ENCODE measurements at places on chromosomes 12 and 14.
A peak's percentile ranks its signal among the peaks of the same experiment; 100 is the strongest.

DNA sequence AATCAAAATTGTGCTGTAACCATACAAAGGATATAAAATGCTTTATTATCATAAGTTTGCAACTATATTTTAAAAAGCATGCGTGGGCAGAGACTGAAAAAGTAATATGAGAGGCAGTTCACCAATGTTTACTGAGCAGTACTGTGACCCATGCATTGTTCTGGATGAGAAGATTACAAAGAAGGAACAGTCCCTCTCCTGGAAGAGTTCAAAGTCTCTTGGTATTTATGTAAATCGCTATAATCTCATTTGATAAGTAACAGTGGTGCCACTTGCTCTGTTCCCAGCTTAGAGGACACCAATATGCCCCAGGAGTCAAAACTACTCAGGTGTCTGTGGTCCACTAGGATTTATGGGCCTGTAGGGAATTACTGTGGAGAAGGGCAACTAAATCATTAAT, 2.1 kb upstream of the CMAS start:
- no peak for DNase-seq

- no peak for DNase-seq
Observed at GRCh38 chr14:61582815-61583214, 112.5 kb upstream of the HIF1A start.

- peak; percentile 74 for DNase-seq
Observed at GRCh38 chr14:105271224-105271890, 23.0 kb downstream of the BTBD6 start.

DNA sequence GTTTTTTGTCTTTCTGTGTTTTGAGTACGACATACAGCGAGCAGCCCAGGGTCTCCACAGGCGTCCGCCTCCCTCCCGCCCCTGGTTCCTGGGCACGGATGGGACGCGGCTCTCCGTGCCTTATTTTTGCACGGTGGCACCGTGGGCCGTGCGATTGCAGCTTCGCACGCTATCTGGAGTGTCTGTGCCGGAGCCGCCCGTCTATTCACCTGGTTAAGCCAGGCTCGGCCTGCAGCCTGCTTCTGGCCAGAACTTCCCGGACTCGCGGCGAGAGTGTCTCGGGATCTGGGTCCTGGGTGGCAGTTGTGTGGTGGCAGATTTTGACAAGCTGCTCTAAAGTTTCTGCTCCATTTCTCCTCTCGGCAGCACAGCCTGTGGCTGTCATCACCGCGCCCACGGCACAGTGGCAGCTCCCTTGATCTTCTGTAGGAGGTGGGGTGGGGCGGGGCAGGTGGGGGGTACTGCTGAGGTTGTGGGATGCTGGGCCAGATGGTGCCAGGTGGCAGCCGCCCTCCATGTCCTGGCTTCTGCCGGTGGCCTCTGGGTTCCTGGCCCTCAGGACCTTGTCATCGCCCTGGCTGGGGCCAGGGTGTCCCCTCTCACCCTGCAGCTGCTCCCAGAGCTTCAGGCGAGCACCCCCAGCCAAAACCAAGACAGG, 2.9 kb downstream of the MMP17 start:
- DNase-seq, result no peak

- DNase-seq, result peak; percentile 73
Observed at GRCh38 chr14:104600141-104600643, 4.4 kb downstream of the TMEM179 start.

DNA sequence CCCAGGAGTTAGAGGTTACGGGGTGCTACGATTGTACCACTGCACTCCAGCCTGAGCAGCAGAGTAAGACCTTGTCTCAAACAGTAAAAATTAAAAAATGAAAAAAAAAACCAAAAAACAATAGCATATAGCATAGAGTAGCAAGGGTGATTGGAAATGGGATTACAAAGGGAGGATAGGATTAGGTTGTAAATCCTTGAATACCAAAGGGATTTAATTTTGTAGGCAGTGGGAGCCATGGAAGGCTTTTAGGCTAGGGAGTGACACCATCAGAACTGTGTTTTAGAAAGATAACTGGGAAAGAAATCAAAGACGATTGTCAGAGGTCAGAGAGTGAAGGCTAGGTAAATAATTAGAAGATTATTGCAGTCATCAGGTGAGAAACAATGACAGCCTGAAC, 2.8 kb upstream of the SGPP1 start:
- DNase-seq, result no peak

DNA sequence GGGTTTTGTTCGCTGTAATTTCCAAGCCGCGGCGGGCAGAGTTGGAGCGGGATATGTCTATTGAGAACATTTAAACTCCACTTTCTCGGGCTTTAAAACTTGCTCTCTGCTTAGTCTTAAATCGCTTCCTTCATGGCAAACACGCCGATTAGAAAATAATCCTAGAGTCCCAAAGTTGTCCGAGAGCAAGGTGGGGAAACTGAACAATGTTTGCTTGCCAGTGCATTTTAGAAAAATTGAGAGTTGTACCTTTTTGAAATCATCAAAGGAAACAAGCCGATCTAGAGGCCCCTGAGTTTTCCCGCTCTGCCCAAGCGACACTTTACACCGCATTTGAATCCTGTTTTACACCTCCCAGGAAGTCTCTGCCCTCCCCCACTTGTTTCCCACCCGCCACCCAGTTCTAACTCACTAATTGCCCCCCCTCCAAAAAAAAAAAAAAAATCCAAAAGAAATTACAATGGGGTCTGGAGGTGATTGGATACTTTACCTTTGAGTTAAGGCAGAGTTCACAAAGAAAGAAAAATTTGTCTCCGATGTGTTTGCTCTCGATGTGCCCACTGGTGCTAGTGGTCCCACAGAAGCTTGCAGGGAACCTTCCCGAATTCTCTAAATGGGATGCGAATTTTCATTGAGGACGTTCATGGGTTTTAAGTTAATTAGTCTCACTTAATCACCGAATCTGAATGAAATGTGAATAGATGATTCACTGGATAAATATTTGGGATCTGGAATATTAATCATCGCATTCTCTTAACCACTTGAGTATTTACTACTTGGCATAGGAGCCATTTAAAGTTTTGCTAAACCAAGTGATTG, 2.3 kb downstream of the HMGA2 start:
- DNase-seq, result no peak

GRCh38 chr14:79825046-79825521, 386.2 kb downstream of the DIO2 start:
- no peak for DNase-seq

Data from posterior vena cava (tissue), 2 donors.